NCI-H524 treated with DMSO at 0.1 percent for 48 hours (cell line): ENCODE measurements at places on chromosomes 2 and 18.

DNA sequence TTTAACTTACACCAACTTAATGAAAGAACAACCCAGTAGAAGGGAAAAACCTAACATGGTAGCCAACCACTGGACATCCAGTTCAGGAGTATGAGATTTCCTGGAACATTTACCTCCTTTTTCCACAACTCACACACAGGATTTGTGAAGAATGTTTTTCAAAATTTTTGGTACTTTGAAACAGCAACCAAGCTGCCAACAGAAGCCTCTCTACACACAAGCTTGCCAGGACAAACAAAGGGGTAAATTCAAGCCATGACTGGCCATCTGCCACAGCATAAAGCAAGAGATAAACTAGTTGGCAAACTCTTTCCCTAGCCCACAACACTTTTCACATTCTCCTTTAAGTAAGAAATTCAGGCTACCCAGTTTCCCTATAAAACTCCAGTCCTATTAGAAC lies 21.4 kb downstream of the MGAT4A start:
- no peak for DNase-seq

DNA sequence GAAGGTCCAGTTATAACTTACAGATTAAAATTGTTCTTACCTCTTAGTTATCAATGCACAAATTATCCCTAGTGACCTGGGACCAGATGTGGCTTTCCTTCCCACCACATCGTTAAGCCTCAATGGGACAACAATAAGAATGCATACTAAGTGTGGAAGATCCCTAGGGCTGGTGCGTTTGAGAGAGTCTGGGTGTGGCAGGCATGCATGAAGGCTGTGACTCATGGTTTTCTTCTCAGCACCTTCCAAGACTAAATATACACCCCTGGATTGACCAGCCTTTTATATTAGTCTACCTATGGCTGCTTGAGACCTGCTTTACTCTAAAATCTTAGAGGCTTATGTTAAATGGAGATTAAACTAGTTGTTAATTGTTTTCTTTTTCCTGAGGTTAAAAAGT lies 261.7 kb upstream of the SLC14A2 start:
- no peak for DNase-seq

DNA sequence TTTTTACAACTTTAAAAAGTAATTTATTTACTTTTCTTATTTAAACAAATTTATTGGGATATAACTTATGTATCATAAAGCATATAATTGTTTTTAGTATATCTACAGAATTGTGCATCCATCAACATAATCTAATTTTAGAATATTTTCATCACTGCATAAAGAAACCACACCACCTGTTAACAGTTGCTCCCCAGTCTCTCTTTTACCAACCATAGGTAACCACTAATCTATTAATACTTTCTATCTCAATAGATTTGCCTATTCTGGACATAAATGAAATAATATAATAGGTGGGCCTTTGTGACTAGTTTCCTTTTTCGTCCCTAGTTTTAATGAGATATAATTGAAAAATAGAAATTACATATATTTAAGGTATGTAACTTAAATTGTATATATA lies 90.6 kb downstream of the ADAM23 start:
- no peak for DNase-seq

DNA sequence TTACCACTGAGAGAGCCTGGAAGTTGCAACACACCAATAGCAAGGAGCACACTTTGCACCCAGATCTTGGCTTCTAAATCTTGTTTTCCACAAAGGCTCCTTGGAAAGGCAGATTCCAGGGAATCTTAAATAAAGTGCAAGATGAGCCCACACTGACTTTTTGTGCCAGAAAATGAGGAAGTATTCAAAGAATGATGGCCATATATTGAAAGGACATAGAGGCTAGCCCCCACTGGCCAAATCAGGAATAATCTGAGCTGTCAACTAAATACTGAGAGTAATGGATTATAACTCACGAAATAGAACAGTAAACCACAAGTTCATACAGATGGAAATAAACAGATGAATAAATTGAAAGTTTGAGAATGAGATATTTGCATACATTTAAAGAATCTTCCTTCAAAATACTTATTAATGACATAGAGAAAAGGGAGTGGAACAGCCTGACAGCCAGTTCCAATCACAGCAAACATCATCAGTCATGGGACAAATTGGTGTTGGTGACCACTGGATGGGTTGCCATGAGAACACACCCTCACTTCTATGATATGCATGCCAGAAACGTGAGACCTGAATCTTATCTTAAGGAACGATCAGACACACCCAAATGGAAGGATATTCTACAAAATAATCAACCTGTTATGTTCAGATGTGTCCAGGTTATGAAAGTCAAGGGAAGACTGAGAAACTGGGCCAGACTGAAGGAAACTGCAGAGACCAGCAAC lies 12.2 kb upstream of the ACKR3 start:
- DNase-seq, result no peak

DNA sequence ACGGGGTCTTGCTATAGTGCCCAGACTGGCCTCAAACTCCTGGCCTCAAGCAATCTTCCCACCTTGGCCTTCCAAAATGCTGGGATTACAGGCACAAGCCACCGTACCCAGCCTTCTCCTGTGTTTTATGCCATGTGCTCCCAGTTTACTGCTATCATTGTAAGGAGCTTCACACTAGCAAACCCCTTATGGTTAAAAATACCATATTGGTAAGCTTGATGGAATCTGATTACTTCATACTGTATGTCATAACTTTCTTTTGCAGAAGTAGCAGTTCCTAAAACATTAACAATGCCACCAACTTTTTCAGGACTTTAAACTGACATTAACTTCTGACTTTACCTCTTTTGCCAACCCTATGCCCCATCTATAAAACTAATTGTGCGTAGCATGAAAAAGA lies 36.2 kb downstream of the HAT1 start:
- no peak for DNase-seq

DNA sequence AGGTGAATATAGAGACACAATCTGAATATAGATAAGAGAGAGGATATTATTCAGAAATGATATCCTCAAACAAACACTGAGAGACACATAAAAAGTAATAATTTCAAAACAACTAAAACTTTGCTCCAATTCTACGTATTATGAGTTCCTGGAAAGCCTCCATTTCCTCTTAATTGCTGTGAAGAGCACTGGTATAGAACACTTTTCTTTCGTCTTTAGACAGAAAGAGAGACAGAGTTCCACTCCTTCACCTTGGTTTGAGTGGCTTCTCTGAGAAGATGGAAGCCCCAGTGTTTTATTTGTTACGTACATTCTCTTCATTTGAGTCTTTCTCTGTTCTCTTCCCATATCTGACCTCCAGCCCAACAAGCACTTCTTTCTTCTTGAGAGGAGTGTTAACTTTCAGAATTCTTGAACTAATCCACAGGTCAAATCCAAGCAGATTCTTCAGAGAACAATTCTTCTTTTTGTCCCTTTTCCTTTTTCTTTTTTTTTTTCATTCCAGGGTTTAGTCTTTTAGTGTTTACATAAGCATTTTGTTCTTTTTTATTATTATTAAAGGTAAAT lies 6.4 kb upstream of the PIK3C3 start:
- no peak for DNase-seq

DNA sequence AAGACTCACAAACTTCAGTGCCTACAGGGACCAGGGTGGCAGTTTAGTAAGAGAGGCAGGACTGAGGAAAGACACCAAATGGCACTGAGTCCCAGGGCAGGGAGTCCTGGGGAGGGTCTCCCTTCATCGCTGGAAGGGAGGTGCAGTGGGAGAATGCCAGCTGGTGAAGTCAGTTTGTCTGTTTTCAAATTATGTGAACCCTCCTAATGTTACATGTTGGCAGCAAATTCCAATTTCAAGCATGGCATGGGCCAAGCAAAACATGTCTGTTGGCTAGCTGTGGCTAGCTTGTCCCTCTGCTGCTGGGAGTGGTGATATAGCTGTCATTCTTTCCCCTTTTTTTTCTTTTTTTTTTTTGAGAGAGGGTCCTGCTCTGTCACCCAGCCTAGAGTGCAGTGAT lies 55.9 kb upstream of the HAAO start:
- no peak for DNase-seq

DNA sequence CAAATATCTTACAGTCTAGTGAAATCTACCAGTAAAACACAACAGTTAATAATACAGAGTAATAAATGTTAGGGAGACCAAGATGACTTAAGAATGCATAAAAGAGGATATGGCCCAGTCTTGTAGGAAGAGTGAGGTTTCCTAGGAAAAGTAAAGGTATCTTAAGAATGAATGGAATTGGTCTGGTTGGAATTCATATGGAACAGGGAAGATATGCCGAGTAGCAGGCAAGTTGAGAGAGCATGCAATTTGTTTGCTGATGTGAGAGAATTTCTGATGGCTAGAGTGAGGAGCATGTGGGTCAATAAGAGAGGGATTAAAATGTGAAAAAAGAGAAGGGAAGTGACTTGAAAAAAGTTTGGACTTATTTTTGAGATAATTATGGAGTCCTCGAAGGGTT lies 512.9 kb upstream of the ZEB2 start:
- no peak for DNase-seq

- no peak for DNase-seq
Measured at GRCh38 chr18:52948868-52949444, 609.0 kb downstream of the DCC start.

DNA sequence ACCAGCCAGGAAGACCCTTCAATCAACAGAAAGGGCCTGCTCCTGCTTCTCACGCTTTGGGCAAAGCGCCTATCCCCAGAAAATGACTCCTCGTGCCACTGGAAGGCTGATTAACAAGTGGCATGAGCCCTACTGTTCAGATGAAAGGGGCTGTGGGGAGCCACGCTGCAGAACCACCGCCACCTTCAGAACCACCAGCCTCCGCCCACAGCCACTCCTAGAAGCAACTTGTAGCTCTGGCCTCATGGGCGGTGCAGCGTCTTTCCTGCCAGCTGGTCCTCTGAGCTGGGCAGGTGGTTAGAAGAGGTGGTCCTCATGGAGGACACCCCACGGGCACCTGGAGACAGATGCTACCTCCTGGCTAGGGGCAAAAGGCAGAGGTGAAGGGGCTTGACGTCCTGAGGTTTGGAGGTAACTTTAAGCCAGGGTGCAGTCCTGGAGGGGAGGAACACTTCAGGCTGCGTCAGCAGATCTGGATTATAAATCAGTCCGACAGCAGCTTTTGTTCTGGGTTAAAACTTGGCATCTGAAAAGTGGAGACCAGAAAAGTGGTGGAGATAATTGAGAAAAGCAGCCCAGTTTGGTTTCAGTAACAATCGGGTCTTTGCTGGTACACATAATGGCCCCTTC lies 861 bp upstream of the SEMA4C start:
- no peak for DNase-seq

DNA sequence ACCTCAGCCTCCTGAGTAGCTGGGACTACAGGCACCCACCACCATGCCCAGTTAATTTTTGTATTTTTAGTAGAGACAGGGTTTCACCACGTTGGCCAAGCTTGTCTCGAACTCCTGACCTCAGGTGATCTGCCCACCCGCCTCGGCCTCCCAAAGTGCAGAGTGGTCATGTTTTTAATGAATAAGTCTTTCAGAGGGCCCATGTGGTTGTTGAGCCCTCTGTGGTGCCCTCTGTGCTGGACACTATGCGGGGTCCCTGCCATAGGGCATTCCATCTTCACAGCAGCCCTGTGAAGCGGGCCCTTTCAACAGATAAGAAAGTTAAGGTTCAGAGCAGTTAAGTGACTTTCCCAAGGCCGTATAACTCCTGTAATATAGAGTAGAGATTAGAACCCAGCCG lies 25.9 kb downstream of the MYO7B start:
- DNase-seq, result no peak

GRCh38 chr2:215357660-215358059 lies 45.8 kb downstream of the ATIC start:
- no peak for DNase-seq

GRCh38 chr2:117137371-117137770 lies 677.1 kb upstream of the DDX18 start:
- no peak for DNase-seq

GRCh38 chr2:29841386-29842004 lies 79.9 kb downstream of the ALK start:
- DNase-seq, result no peak

DNA sequence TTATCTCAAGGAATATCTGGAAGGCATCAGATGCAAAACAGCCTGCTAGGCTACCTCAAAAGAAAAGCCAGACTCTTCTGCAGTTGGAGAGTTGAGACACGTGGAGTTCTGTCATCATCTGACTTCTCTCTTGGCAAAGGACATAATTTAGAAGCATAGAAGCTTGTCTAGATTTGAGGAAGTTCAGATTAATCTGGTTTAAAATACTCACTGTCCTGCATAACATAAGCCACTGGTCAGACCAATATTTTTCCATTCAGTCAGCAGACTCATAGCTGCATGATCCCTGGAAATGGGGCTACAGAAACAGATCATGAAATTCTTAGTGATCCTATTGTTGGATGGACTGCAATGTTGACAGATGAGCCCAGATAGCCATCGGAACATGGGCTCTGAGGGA lies 349.0 kb downstream of the TXNL1 start:
- no peak for DNase-seq

DNA sequence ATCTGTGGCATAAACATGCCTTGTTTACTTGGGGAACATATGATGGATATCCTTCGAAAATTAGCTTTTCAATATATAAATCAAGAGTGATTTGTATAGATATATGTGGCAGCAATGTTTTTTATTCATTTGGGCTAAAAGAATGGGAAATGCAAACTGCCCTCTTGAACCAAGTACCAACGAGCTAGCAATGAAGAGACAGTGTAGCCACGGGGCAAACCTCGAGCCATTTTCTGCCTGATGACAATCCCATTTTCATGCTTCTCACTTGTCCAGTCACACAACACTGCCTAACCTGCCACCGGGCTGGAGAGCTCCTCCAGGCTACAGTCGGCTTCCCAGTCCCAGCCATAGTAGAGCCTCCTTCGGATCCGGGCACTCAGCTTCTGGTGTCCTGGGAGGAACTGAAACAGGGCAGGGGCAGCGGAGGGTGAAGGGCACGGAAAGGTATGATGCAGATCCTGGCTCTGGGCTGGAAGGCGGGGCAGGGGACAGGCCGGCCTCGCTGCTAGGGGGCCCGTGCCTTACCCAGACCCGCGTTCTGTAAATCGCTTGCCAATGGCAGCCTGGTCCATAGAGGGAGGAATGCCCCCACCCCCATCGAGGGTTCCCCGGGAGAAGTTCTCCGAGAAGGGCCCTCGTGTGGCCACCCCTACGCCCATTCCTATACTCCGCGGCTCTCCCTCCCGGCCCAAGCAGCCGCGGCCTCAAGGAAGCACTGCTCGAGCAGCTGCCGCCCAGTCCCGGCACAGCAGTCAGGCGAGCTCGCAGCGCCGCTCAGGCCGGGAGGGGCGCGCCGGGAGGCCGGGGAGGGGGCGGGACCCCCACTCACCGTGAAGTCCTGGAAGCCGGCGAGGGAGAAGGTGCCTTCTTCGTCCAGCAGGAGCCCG lies 552 bp downstream of the CNPPD1 start:
- no peak for DNase-seq
